Uterus (tissue), 4 donors: ENCODE measurements at places on chromosomes 2 and 18.

DNA sequence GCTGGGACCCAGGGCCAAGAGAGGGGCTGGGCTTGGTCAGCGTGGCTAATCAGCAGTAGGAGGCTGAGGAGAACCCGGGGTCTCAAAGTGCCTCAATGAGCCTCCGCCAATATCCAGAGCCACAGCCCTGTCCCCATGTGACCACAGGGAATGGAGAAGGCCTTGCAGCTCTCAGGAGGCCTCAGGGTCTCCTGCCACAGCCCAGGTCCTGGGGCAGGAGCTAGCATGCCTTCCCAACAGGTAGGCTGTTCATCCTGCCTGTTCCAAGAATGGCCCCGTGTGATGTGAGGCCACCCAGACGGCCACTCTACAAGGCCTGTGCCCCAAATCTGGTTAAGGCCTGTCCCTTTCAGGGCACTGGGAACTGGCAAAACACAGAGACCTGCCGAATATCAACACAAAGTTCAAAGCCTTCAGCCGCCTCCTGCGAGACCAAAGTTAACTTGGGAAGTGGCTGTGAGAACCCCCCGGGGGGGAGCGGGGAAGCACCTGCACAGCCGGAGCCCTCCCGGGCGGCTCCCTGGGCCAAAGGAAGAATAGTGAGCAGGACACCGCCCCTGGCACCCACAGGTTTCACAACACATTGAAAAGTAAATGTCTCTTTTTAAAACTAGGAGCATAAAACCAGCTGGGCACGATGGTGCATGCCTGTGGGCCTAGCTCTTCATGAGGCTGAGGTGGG, 4.5 kb upstream of the LIMS2 start:
- H3K4me1 ChIP-seq: peaks cover 15% of the 10 kb centered on the region
- no peak for DNase-seq
- H3K27ac ChIP-seq: peak overlapping the region; percentile 70
- no peaks in the 10 kb centered on the region for H3K27me3 ChIP-seq
- H3K4me3 ChIP-seq: no peak overlapping the region

DNA sequence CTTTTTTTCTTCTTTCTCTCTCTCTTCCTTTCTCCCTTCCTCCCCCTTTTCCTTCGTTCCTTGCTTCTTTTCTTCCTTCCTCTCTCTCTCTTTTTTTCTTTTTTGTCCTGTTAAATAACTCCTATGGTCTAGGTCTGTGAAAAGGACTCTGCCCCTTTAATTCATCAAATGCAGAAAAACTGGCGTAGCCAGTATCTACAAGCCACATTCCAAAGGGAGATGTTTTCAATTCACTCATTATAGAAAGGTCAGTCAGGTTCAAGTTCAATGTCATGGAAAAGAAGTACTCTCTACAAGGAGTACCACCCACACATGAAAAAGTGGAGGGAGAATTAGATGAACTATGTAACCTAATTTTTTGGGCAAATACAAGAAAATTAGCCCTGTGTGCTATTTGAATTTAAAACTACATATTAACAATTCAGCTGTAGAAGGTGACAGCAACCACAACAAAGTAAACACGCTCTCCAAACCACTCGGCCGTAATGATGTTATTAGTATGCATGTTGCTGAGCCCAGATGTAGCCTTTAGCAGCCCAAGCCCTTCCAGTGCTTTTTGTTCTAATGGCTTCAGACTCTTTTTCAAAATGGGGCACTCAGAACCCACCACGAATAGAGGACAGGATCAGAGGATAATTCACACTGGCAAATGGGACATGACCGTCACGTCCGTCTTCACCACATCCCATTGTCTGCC, 735.4 kb upstream of the FANCL start:
- no peaks in the 10 kb centered on the region for H3K4me1 ChIP-seq
- H3K27me3 ChIP-seq: no peaks in the 10 kb centered on the region
- no peak overlapping the region for H3K27ac ChIP-seq
- no peak overlapping the region for H3K4me3 ChIP-seq
- DNase-seq: no peak

- no peaks in the 10 kb centered on the region for H3K36me3 ChIP-seq
- DNase-seq: no peak
- no peak overlapping the region for H3K27ac ChIP-seq
- peaks cover 11% of the 10 kb centered on the region for H3K4me1 ChIP-seq
- no peaks in the 10 kb centered on the region for H3K27me3 ChIP-seq
- no peak overlapping the region for H3K4me3 ChIP-seq
Measured at GRCh38 chr18:48786455-48787202, 164.1 kb downstream of the SMAD7 start.

DNA sequence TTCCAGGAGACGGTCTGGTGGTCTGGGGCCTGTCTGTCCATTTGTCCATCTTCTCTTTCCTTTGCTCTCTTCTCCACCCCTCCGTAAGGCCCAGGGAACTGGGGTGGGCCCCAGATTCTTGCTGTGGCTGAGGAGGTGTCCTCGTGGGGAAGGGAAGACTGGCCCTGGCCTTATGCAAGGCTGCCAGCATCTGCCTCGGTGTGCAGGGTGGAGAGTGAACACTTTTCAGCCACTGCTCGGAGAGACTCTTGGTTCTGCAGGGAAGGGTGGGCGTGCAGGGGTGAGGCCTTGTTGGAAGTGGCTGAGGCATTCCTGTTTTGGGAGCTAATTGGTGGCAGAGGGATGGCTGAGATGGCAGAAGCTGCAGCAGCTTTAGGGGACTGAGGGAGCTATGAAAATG, 23.0 kb downstream of the EMX1 start:
- DNase-seq: no peak
- no peaks in the 10 kb centered on the region for H3K27me3 ChIP-seq
- H3K4me1 ChIP-seq: no peaks in the 10 kb centered on the region
- H3K27ac ChIP-seq: no peak overlapping the region
- H3K36me3 ChIP-seq: no peaks in the 10 kb centered on the region
- no peak overlapping the region for H3K4me3 ChIP-seq

DNA sequence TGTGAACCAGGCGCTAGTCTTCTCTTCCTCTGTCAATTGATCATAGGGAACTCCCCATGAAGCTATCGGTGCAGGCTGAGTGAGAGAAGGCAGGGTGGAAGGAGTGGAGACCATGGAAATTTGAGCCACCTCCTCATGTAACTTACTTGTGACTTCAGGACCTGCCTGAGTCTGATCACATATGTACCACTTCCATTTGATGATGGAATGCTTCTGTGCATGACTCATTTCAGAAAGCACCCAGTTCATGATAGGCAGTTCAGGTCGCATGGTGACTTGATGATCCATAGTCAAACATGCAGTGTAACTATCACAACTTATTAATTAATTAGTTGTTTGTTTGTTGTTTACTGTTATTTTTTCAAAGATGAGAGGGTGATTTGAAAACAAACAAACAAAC, 1296.7 kb downstream of the SUCLG1 start:
- H3K4me3 ChIP-seq: no peak overlapping the region
- no peaks in the 10 kb centered on the region for H3K36me3 ChIP-seq
- DNase-seq: no peak
- H3K27me3 ChIP-seq: no peaks in the 10 kb centered on the region
- no peak overlapping the region for H3K27ac ChIP-seq

GRCh38 chr2:61670591-61671501, 132.7 kb upstream of the XPO1 start:
- no peaks in the 10 kb centered on the region for H3K27me3 ChIP-seq
- H3K27ac ChIP-seq: peak overlapping the region; percentile 80
- peak; percentile 31 for DNase-seq
- H3K36me3 ChIP-seq: no peaks in the 10 kb centered on the region
- H3K4me1 ChIP-seq: peaks cover 7% of the 10 kb centered on the region
- H3K4me3 ChIP-seq: peak overlapping the region; percentile 10

- no peaks in the 10 kb centered on the region for H3K27me3 ChIP-seq
- H3K4me3 ChIP-seq: no peak overlapping the region
- H3K27ac ChIP-seq: no peak overlapping the region
- no peaks in the 10 kb centered on the region for H3K36me3 ChIP-seq
- DNase-seq: no peak
- H3K4me1 ChIP-seq: no peaks in the 10 kb centered on the region
Measured at GRCh38 chr2:41101281-41101680, 649.4 kb upstream of the SLC8A1 start.

GRCh38 chr2:207048416-207048815, 109.1 kb downstream of the CPO start:
- no peak overlapping the region for H3K27ac ChIP-seq
- no peaks in the 10 kb centered on the region for H3K36me3 ChIP-seq
- H3K27me3 ChIP-seq: no peaks in the 10 kb centered on the region
- no peak overlapping the region for H3K4me3 ChIP-seq

DNA sequence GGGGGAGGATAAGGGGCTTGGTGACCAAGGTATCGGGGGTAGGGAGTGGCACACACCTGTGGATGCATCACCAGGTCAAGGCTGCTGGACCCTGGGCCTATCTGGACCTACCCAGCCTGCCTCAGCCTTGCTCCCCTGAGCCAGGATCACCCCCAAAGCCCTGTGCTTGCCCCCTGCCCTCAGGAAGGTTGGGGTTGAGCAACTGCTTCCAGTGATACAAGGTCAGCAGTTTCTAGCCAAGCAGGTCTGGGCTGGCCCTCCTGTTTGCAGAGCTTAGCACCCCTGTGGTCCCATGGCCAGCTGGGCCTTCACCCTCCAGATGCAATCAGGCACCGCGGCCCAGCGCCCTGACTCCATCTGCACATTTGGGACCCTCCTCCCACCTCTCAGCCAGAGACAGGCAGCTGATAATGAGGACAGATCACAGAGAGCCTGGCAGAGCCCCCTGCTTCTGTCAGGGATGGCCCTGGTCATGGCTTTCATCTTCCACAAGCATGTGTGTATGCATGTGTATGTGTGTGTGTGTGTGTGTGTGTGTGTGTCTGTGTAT, 154.6 kb downstream of the TFCP2L1 start:
- no peak for DNase-seq
- no peaks in the 10 kb centered on the region for H3K4me1 ChIP-seq
- no peak overlapping the region for H3K27ac ChIP-seq
- no peaks in the 10 kb centered on the region for H3K27me3 ChIP-seq
- no peak overlapping the region for H3K4me3 ChIP-seq
- no peaks in the 10 kb centered on the region for H3K36me3 ChIP-seq

GRCh38 chr2:103875131-103875530, 978.8 kb upstream of the POU3F3 start:
- DNase-seq: no peak
- H3K27me3 ChIP-seq: no peaks in the 10 kb centered on the region
- no peak overlapping the region for H3K27ac ChIP-seq
- no peak overlapping the region for H3K4me3 ChIP-seq
- H3K4me1 ChIP-seq: no peaks in the 10 kb centered on the region

- no peak overlapping the region for H3K4me3 ChIP-seq
- no peaks in the 10 kb centered on the region for H3K27me3 ChIP-seq
- no peak overlapping the region for H3K27ac ChIP-seq
Measured at GRCh38 chr18:24474406-24474805, 14.0 kb downstream of the HRH4 start.

- H3K36me3 ChIP-seq: no peaks in the 10 kb centered on the region
- no peaks in the 10 kb centered on the region for H3K4me1 ChIP-seq
- H3K27ac ChIP-seq: no peak overlapping the region
- no peaks in the 10 kb centered on the region for H3K27me3 ChIP-seq
Measured at GRCh38 chr2:37180006-37180639, 8.3 kb downstream of the SULT6B1 start.

- peak overlapping the region; percentile 7 for H3K27ac ChIP-seq
- DNase-seq: no peak
- no peaks in the 10 kb centered on the region for H3K4me1 ChIP-seq
- H3K27me3 ChIP-seq: no peaks in the 10 kb centered on the region
Measured at GRCh38 chr2:59047373-59047995, 806.4 kb upstream of the FANCL start.

- no peaks in the 10 kb centered on the region for H3K36me3 ChIP-seq
- no peaks in the 10 kb centered on the region for H3K4me1 ChIP-seq
- no peak overlapping the region for H3K27ac ChIP-seq
- H3K4me3 ChIP-seq: no peak overlapping the region
Measured at GRCh38 chr2:3279236-3279960, 98.2 kb downstream of the EIPR1 start.

- no peaks in the 10 kb centered on the region for H3K27me3 ChIP-seq
- no peak for DNase-seq
- no peaks in the 10 kb centered on the region for H3K4me1 ChIP-seq
- no peak overlapping the region for H3K4me3 ChIP-seq
Measured at GRCh38 chr2:26251893-26252292, 7.2 kb downstream of the HADHB start.

GRCh38 chr2:182077448-182078142, 91.9 kb downstream of the PPP1R1C start:
- no peaks in the 10 kb centered on the region for H3K36me3 ChIP-seq
- H3K27me3 ChIP-seq: no peaks in the 10 kb centered on the region
- H3K4me1 ChIP-seq: peaks cover 4% of the 10 kb centered on the region
- no peak overlapping the region for H3K27ac ChIP-seq
- H3K4me3 ChIP-seq: no peak overlapping the region

- no peaks in the 10 kb centered on the region for H3K27me3 ChIP-seq
- H3K4me3 ChIP-seq: no peak overlapping the region
- no peaks in the 10 kb centered on the region for H3K36me3 ChIP-seq
- H3K4me1 ChIP-seq: no peaks in the 10 kb centered on the region
- no peak for DNase-seq
Measured at GRCh38 chr2:126862730-126863129, 36.0 kb upstream of the TEX51 start.

DNA sequence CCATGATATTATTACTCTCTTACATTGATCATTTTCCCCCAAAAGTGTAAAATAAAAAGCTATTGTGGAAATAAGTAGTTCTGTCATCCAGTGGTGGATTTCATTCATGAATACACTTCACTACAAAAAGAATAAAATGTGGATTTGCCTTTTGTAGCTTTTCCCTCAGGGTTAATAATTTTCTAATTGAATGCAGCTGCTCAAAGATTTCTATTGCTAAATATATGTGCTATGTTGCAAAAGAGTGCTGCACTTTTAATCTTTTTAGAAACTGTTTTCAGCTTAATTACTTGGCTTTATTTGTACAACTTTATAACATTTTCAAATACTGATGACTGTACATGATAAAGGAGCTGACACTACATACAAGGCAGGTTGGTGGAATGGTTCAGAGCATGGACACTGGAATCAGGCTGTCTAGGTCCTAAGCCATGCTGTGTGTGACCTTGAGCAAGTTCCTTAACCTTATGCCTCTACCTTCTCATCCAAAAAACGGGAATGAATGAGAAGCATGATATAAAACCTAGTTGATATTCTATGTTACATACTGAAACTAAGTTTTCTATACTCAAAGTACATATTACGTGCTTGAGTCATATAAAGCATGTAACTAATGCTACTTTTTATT, 128.8 kb downstream of the THSD7B start:
- no peak overlapping the region for H3K27ac ChIP-seq
- DNase-seq: no peak
- H3K4me1 ChIP-seq: no peaks in the 10 kb centered on the region
- H3K36me3 ChIP-seq: no peaks in the 10 kb centered on the region
- H3K4me3 ChIP-seq: no peak overlapping the region
- no peaks in the 10 kb centered on the region for H3K27me3 ChIP-seq
